ENCODE measurements at places on chromosomes 16 and 17. TPM values are rescaled to one million over a fixed set of nuclear protein-coding genes. Genes with fewer than 3 reads are reported as not detected.

EIF4A3 gene
- polyA plus RNA-seq: 16.5 TPM

CAVIN1 gene
- 32.9 TPM for polyA plus RNA-seq

HP gene
- polyA plus RNA-seq: 1.5 TPM

DHX58 gene
- 20.9 TPM for polyA plus RNA-seq

CACNG5 gene
- 0.15 TPM for polyA plus RNA-seq

RBFOX1 gene
- 0.15 TPM for polyA plus RNA-seq

SLC35G3 gene
- polyA plus RNA-seq: not detected

CNTD1 gene
- polyA plus RNA-seq: 0.47 TPM

KRTAP4-6 gene
- not detected for polyA plus RNA-seq

MYO15B gene
- 307 TPM for polyA plus RNA-seq

CSH2 gene
- not detected for polyA plus RNA-seq

GRCh38 chr16:11167581-11167980 is 88.4 kb downstream of the SOCS1 start:
- no peak for DNase-seq

GRCh38 chr17:50452630-50453300 is 15.9 kb downstream of the CHAD start:
- no peak for DNase-seq

GRCh38 chr17:57560319-57560705 is 184.8 kb downstream of the CCDC182 start:
- DNase-seq: no peak

DNA sequence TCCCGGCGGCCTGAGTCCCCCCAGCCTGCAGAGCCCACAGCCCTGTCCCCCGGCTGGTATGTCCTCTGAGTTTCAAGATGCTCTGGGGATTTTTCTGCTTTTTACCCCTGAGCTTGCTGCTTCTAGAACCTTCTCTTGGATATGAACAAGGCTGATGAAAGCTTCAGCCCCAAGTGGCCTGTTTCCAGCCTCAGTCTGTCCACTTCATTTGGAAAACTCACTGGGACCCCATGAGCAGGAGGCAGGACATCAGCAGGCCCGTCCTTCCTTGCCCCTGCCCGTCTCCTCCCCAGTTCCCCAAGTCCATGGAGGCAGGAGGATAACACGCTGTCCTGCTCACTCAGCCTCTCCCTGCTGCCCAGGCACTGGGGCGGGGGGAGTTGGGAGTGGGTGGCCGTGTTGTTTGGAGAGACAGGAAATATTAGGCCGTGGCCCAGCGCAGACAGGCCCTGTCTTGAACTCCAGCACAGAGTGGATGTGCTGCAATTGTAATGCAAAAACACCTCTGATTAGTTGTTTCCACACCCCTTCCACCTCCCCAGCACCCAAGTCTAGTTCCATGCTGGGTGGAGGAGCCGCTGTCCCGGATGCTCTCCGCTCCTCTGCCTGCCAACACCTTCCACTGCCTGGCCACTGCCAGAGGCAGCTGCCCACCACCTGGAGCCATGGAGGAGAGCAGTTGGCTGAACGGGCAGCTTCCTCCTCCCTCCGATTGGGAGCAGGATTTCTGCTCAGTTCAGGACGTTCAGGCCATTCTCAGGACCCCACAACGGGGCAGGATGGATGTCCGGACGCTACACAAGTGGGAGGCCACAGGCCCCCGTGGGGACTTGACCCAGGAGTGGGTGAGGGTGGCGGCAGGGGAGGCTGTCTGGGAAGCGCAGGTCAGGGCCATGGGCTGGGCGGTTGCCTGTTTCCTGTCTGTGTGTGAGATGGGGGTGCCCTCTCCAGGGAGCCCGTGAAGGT is 216.9 kb upstream of the GSE1 start:
- DNase-seq: peak; percentile 33

- DNase-seq: no peak
Observed at GRCh38 chr16:13561291-13562070, 358.5 kb upstream of the ERCC4 start.

DNA sequence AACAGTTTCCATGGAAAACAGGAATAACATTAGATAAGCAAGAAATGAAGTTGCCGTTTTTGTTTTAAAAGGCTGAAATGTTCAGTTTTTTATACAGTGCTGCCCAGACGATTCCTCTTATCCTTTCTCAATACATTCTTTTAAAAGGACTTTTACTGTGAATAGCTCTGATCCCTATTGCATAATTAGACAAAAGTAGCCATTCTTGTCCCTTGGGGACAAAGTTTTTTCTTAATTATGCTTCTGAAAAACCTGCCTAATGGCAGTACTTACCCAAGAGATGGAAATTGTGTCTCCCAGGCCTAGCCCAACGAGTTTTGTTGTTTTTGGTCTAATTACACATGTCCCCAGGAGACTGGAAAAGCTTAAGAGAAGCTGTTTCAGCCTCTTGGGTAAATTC is 27.6 kb downstream of the NXPH3 start:
- no peak for DNase-seq

DNA sequence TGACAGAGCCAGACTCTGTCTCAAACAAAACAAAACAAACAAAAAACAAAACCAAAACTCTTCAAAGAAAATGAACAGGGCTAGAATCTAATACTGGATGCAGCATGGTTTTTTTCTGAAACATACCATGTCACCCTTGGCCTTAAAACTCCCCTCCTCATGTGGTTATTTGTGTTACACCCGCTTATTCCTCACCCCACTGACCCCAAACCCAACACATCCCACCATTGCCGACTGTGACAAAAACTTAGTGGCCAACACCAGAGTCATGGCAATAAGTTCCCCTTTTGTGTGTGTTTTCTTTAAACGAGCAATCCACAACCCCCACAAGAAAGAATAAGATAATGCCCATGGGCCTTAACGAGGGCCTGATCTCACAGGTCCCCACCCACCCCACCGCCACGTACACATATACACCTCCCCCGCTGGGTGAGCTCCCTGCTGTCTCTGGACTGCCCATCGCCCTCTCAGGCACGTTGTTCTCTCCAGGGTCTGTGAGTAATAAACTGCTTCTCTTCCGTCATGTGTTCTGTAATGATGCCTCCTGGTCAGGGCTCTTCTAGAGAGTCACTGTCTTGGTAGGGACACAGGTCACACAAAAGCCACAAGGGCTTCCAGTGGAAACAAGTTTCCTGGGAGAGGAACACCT is 16.8 kb upstream of the ENGASE start:
- DNase-seq: no peak

DNA sequence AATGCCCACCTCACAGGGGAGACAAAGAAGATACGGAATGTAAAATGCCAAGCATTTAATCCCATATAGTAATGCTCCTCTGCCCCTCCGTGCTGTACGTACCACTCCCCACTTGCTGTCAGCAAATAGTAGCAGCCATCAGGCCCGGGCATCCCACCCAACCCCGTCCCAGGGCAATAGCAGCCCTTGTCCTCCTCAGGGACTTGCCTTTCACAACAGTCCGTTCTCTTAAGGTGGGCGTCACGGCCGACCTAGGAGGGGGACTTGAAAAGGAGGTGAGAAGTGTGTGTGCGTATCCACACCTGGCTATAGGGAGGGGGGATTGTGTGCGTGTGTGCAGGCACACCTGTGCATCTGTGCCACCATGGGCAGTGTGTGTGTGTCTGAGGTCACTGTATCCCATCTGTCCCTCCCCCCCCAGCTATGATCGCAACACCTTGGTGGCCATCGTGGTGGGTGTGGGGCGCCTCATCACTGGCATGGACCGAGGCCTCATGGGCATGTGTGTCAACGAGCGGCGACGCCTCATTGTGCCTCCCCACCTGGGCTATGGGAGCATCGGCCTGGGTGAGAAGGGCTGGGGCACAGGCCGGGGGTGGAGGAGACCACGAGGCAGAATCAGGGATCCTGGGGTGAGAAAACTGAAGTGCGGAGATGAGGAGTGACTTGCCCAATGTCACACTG is 4.0 kb downstream of the FKBP10 start:
- no peak for DNase-seq

- no peak for DNase-seq
Observed at GRCh38 chr16:1523581-1524245, 9.8 kb upstream of the TMEM204 start.

GRCh38 chr16:87801679-87802259 is 36.0 kb upstream of the KLHDC4 start:
- no peak for DNase-seq

GRCh38 chr17:61836266-61837174 is 26.8 kb downstream of the BRIP1 start:
- DNase-seq: no peak

- DNase-seq: no peak
Observed at GRCh38 chr17:69588827-69589239, 174.3 kb downstream of the MAP2K6 start.

DNA sequence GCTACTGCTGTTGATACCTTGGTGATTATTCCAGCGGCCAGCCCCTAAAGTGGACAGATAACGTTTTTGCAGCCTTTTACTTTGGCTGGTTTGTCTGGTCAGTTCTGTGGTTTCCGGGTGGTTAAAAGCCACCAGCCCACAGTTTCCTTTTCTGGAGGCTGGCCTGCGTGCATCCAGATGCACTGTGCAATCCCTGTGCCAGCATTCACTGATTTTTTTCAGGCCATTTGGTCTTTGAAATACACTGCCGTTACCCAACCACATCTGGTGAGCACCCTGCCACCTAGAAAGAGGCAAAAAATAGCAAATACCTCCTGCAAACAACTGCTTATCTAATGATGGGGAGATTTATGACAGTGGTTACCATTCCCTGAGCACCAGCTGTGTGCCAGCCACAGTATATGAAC is 797 bp downstream of the NUDT7 start:
- no peak for DNase-seq

DNA sequence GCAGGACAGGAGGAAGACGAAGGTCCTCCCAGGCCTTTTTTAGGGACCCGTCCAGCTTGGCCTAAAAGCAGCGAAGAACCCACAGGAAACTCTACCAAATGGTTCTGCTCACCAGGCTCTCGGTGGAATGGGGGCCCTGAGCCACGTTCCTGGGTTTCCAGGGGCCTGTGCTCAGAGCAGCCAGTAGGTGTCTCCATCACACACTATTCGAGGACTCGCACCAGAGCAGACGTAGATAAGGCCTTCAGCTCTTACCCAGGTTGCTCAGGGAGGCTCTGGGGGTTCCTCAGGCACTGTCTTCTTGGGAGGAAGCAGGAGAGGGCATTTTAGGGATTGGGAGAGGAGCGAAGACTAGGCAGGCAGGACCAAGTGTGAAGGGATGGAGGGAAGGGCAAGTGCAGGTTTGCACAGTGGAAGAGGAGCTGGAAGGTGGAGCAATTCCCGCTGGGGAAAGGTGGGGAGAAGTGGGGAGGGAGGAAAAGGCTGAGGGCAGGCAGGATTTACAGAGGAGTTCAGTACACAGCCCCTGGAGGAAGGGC is 157.1 kb downstream of the RGS9 start:
- DNase-seq: peak; percentile 54

- DNase-seq: no peak
Observed at GRCh38 chr17:521561-522325, 169.1 kb upstream of the RPH3AL start.

DNA sequence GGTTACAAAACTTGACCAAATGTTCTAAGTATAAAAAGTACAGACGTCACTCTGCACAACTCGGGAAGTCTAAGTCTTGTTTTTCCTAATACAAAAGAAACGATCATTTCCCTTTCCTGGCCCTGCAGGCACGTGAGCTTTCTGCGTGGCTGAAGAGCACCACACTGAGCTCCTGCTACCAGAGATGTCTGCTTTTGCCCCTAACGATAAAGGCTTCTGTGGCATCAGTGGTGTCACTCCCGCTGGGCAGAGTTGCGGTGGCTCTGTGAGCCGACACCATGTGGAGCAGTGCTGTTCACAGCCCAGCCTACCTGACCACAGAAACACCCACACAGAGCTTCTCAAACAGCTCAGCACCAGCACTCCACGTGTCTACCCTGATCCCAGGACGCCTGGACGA is 20.5 kb downstream of the EMC8 start:
- no peak for DNase-seq

- DNase-seq: peak; percentile 39
Observed at GRCh38 chr17:36592316-36592715, 637 bp downstream of the DHRS11 start.

DNA sequence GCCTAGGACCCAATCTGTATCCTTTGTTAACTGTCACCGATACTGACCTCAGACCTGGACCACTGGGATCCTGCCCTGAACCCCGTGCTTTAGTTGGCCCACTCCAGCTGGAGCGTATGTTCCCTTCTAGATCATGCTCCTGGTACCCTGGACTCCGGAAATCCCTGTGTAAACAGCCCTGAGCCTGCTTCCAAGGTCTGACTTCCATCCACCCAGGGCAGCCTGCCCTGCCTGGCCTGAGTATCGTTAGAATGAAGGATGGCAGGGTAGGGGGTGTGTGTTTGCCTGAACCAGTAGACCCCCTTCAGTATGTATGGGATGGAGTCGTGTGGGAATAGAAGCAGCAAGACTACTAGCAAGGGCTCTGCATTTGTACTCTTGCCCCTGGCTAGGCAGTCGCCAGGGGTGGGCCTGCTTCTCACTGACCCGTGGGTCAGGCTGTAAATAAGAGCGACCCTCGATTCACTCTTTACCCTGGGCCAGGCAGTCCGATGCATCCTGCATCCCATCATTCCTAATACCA is 691 bp upstream of the TMEM98 start:
- DNase-seq: no peak

GRCh38 chr17:43406676-43407645 is 8.2 kb downstream of the ARL4D start:
- DNase-seq: no peak

- DNase-seq: no peak
Observed at GRCh38 chr17:12386225-12386624, 279.5 kb upstream of the MYOCD start.

- DNase-seq: no peak
Observed at GRCh38 chr16:9885467-9885866, 296.8 kb downstream of the GRIN2A start.

GRCh38 chr17:79977161-79977631 is 58.5 kb downstream of the TBC1D16 start:
- no peak for DNase-seq

- DNase-seq: no peak
Observed at GRCh38 chr16:67593288-67593687, 31.0 kb downstream of the CTCF start.

DNA sequence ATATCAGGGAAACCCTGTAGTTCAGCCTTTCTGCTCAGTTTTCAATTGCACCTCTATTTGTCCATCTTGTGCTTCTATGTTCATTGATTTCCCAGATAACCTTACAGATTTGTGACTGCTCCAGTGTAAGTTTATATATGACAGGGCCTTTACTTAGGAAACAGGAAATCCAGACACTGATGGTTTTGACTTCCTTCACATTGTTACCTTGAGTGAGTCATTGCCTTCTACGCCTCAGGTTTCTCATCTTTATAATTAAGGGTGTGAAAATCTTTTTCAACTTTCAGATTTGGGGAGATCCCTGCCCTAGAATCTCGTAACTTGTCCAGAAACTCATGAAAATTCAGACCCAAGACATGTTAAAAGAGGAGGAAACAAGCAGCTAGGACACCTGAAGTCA is 342.4 kb upstream of the TBX2 start:
- no peak for DNase-seq

All from pancreas (tissue), 10 donors.